ENCODE measurements at places on chromosomes 2 and 18. TPM values are rescaled to one million over a fixed set of nuclear protein-coding genes. Genes with fewer than 3 reads are reported as not detected.
A peak's percentile ranks its signal among the peaks of the same experiment; 100 is the strongest.

The NEU4 gene
- total RNA-seq, result 1.4 TPM

The LYG1 gene
- total RNA-seq, result 3.1 TPM

The TSPYL6 gene
- total RNA-seq, result not detected

- DNase-seq, result peak; percentile 51
Measured at GRCh38 chr18:55422456-55423180, 165.4 kb downstream of the TCF4 start.

DNA sequence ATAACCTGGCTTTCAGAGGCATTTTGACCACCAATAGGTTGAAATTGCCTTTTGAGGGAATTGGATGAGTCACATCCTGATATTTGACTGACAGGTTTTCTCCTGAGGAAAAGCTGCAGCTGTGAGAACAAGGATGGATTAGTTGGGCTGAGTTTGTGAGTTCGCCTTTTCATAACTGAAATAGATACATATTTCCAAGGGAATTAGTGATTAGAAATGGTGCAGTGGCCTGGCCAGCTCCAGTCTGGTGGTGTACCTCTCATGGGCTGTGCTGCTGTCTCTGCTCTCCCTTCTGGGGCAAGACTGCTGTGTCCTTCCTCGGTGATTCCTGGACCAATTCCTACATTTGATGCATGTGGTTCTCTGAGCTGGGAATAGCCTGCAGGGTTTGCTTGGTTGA, 341.3 kb downstream of the TSN start:
- DNase-seq, result no peak

- DNase-seq, result no peak
Measured at GRCh38 chr2:199943373-199943772, 11.9 kb downstream of the TYW5 start.

GRCh38 chr2:12955864-12956263, 239.1 kb downstream of the TRIB2 start:
- no peak for DNase-seq

- DNase-seq, result no peak
Measured at GRCh38 chr2:181138816-181139215, 158.4 kb downstream of the UBE2E3 start.

DNA sequence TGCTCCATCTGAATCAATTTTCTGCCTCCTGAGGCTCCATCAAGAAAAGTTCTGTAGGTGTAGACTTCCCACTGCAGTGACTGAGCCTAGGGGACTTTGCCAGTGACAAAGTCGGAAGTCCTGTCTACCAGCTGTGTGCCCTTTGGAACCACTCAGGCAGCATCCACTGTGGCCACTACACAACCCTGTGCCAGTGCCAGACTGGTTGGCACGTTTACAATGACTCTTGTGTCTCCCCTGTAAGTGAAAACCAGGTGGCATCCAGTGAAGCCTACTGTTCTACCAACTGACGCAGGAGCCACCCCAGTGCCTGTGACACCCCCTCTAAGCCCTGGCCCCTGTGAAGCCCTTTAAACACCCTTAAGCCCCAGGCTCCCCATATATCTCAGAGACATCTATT, 132.1 kb upstream of the SERPINE2 start:
- DNase-seq, result no peak

Measured in ovary (tissue), 10 donors.